ENCODE measurements at places on chromosomes 1 and 21.

DNA sequence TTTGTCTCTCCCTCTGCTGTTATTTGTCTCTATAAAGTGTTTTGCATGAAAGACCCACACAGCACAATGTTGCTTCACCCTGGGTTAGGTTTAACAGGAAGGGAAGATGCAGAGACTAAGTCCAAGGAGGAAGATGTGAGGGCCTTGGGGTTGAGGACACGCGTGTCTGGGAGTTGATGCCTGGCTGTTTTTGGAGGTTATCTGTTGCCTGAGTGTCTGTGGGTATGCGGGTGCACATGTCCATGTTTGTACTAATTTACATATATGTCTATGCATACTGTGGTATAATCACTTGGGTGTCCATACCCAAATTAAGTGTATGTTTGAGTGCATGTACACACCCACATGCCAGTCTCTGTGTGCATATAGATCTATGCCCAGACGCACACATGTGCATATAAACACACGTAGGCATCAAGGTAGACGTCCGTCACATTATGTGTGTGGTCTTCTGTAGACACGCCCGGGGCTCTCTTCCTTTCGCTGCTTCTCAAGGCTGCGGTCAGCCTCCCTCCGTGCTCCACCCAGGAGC is 962 bp upstream of the MAN1C1 start:
- no peak for DNase-seq

- DNase-seq, result no peak
Measured at GRCh38 chr1:58816747-58817221, 32.9 kb upstream of the JUN start.

GRCh38 chr1:198387587-198387986 is 152.9 kb downstream of the ATP6V1G3 start:
- DNase-seq, result no peak

GRCh38 chr21:34582506-34583150 is 32.3 kb downstream of the RCAN1 start:
- no peak for DNase-seq

DNA sequence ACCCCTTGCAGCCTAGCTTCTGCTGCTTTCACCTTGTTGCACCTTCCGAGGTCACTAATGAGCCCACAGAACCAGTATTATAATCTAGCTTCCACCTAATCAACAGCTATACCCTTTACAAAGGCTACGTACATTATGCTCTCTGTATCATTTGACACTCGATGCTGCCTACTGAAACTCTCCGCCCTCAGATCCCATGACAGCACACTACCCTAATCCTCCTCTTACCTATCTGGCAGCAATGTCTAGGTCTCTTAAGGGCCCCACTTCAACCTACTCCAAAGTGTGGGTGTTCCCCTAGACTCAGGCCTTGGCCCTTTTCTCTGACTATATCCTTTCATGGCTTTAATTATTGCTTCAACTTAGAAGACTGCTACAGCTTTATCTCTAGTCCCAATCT is 4.8 kb upstream of the MRPS21 start:
- DNase-seq, result no peak

All from activated T-cell treated with anti-CD3 and anti-CD28 coated beads for 4 hours (primary cell).